ENCODE measurements at places on chromosomes 13 and 19. TPM values are rescaled to one million over a fixed set of nuclear protein-coding genes. Genes with fewer than 3 reads are reported as not detected.
A peak's percentile ranks its signal among the peaks of the same experiment; 100 is the strongest.

DNA sequence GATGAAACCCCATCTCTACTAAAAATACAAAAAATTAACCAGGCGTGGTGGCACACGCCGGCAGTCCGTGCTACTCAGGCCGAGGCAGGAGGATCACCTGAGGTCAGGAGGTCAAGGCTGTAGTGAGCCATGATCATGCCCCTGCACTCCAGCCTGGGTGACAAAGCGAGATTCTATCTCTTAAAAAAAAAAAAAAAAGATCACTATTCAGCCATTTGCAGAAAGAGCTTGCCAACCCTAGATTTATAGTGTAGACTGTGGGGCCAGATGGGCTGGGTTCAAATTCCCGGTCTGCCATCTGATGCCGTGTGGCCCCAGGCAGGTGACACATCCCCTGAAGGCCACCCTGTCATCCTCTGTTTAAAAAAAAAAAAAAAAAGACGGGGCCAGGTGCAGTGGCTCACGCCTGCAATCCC is 28.9 kb downstream of the SMIM24 start:
- DNase-seq, result peak; percentile 58

- DNase-seq, result no peak
Measured at GRCh38 chr19:29031216-29031615, 181.7 kb downstream of the UQCRFS1 start.

- DNase-seq, result no peak
Measured at GRCh38 chr13:112105892-112106291, 38.9 kb downstream of the SOX1 start.

DNA sequence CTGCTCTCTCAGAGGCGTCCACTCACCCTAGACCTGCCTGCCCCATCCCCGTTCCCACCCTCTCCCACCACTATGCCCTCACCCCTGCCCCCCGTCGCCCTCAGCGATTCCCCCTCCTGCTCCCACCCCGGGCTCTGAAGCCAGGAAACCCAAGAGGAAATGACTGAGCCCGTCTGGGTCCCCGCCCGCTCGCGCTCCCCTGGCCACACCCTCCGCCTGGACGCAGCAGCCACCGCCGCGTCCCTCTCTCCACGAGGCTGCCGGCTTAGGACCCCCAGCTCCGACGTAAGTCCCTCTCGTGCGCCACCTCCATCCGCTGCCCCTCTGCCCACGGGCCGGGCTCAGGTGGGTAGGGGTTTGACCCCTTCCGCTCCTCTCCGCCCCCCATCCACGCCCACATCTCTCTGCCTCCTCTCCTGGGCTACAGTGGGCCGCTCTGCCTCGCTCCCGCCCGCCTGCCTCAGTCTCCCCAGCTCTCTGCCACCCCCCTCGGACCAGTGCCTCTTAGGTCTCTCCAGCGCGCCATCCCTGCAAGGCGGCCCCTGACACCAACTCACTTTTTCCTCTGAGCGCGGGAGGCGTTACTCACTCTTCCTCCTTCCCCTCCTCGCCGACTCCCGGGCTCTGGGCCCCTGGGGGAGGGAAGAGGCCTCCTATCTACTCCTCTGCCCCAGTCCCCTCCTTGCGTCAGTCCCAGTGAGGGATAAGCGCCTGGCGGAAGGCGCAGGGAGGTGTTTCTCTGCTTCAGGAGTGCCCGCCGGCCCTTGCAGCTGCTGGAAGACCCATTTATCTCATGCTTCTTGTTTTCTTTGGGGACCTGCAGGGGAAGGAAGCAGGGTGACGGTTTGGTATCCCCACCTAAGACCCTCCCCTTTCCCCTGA is at the start of gene FXYD5:
FXYD5 (plus strand) TSS at position 211 of the 882 bp plus-strand sequence. CDS start 816 bp downstream, outside the sequence.
- peak; percentile 61 for DNase-seq

- DNase-seq, result peak; percentile 80
Measured at GRCh38 chr19:1220976-1221903, 15.7 kb downstream of the STK11 start.

ZNF90 gene
- total RNA-seq, result 0.43 TPM

PSG6 gene
- total RNA-seq, result not detected
